GM03348 (cell line): ENCODE measurements at places on chromosomes 6 and 20.

- peak; percentile 4 for DNase-seq
Observed at GRCh38 chr6:132961122-132961521, 146.8 kb downstream of the RPS12 start.

DNA sequence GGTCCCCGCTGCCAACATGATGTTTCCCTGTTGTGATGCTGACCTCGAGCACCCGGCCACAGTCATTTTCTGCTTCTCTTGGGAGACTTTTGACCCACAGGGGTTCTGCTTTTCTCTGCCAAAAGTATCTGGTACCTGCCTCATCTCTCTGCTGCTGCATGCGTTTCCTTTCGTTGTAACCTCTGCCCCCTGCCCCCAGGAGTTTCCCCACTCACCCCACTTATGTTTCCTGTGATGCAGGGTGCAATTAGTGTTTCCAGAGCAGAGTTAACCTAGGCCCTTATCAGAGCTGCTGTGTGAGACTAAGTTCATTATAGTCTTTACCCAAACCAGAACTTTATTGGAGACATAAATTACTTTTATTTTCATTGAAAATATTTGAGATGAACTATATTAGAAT lies 65.2 kb upstream of the EDN3 start:
- no peak for DNase-seq

GRCh38 chr6:14415452-14415851 lies 297.9 kb downstream of the CD83 start:
- no peak for DNase-seq

GRCh38 chr20:34018166-34018565 lies 24.5 kb downstream of the RALY start:
- DNase-seq, result no peak

- peak; percentile 41 for DNase-seq
Observed at GRCh38 chr6:44508646-44509045, 121.1 kb downstream of the CDC5L start.

- DNase-seq, result peak; percentile 94
Observed at GRCh38 chr6:168884646-168885086, 369.0 kb downstream of the THBS2 start.

DNA sequence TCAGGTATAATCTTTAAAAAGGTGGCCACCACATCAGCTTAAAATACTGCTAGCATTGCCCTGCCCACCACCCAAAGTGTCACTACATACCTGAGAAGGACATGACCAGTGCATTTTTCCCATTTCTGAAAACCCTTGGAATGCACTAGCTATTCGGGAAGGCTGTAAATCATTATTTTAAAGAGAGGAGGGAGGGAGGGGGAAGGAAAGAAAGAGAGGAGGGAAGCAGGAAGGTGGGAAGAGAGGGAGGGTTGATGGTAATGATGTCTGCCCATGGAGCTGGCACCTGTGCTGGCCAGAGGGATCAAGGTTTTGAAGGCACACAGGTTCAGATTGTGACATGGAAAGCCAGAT lies 32.4 kb downstream of the VAPB start:
- DNase-seq, result no peak

DNA sequence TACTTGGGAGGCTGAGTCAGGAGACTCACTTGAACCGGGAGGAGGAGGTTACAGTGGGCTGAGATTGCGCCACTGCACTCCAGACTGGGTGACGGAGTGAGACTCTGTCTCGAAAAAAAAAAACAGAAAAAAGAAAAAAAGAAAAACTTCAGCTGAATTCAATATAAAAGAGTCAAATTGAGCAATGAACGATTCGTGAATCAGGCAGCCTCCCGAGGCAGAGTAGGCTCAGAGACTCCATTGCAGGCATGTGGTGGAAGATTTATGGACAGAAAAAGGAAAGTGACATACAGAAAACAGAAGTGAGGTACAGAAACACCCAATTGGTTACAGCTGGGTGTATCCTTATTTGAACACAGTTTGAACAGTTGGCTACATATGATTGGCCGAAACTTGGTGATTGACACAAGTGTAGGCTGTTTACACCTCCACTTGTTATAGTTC lies 56.3 kb downstream of the HLA-DPB1 start:
- DNase-seq, result no peak

- peak; percentile 43 for DNase-seq
Observed at GRCh38 chr6:83853178-83854000, at the start of gene RIPPLY2. TSS of gene RIPPLY2 (plus strand) at chr6:83853360. CDS start at chr6:83853417, 57 bp downstream.

DNA sequence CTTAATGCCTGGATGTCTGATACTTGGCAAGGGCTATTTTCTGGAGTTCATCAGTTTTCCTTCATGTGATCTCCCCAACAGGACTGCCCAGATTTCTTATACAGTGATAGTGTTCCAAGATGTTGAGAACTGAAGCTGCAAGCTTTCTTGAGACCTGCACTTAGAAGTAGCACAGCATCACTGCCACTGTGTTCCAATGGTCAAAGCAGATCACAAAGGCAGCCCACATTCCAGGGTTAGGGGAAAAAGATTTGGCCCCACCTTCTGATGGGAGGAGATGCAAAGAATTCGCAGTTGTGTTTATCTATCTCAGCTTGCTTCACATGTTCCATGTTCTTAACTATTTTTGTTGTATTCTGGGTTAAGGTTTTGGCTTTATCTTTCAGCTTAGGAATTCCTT lies 78.2 kb downstream of the GPX5 start:
- no peak for DNase-seq

GRCh38 chr6:20877008-20877937 lies 343.0 kb downstream of the CDKAL1 start:
- DNase-seq, result peak; percentile 74

GRCh38 chr20:13012886-13013285 lies 4.1 kb downstream of the SPTLC3 start:
- no peak for DNase-seq

DNA sequence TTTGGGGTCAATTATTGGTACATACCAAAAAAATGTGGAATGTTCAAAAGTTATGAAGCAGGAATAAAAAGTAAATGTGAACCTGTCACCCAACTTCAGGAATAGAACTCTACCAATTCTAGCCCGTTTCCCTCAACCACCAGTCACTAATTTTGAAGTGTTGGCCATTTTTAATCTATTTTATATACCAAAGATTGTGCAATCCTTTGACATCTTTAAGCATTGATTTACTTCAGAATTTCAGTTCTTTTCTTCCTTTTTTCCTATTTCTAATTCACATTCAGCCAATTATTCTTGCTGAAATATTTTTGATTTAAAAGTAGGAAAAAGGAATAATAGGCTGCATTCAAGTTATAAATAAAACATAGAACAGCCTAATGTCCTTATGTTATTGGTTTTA lies 46.9 kb upstream of the SMIM28 start:
- DNase-seq, result no peak

GRCh38 chr6:168871642-168872315 lies 381.9 kb downstream of the THBS2 start:
- DNase-seq, result no peak

- peak; percentile 69 for DNase-seq
Observed at GRCh38 chr20:44720997-44721784, 6.0 kb downstream of the CCN5 start.

GRCh38 chr6:105402090-105402938 lies 568 bp downstream of the PREP start:
- peak; percentile 50 for DNase-seq

DNA sequence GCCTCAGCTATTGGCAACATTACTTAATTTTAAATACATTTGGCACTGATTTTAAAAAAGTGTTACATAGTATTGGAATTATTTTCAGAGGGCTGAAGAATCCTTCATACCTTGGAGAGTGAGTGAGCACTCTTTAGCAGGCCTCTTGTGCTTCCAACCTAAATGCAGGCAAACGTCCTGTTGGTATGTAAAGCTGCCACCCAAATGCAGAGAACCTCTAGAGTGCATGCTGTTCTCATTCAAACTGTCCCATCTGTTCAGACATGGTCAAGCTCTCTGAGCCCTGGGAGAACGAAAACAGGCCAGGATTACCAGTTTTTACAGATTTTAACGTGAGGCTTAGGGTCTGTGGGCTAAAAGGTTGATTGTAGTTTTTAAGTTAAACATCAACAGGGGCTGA lies 378.0 kb upstream of the FLRT3 start:
- no peak for DNase-seq

- DNase-seq, result no peak
Observed at GRCh38 chr6:137522198-137522798, 28.1 kb upstream of the OLIG3 start.

- DNase-seq, result peak; percentile 33
Observed at GRCh38 chr6:26056583-26057350, 30.5 kb upstream of the HFE start.

DNA sequence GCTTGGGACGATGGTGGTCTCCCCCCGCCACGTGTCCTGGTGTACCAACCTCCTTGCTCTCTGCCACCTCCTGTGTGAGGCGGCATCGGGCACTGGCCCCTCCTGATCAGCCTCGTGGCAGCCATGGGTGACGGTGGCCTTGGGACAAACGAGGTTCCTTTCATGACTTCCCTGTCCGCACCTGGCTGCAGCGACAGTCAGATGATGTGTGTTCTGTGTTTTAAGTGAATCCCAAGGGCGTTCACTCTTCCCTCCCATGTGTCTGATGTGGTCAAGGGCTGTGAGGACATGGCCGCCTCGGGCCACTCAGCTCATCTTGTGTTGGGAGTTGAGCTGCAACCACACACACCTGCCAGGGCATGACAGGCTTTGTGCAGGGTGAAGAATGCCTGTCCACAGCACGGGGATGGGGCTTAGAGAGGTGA lies 30.4 kb upstream of the PCMTD2 start:
- DNase-seq, result no peak

DNA sequence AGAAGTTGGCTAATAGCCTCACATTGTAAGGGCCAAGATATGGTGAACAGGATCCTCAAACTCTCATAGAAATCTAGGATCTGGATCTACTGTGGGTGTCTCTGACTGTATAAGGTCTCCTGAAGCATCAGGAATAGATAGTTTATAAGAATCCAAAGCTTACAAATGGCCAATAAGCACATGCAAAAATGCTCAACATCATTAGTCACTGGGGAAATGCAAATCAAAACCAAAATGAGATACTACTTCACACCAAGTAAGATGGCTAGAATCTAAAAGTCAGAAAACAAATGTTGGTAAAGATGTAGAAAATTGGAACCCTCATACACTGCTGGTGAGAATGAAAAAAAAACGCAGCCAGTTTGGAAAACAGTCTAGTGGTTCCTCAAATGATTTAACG lies 14.3 kb upstream of the RNF182 start:
- no peak for DNase-seq
